CD4-positive, alpha-beta T cell treated with Interleukin-15 for 1 hour (primary cell): ENCODE measurements at places on chromosomes 12 and 14.

GRCh38 chr14:33836203-33836899 is 114.5 kb downstream of the EGLN3 start:
- DNase-seq = no peak

- peak; percentile 64 for DNase-seq
Measured at GRCh38 chr14:71399057-71399487, 491.8 kb downstream of the PCNX1 start.

DNA sequence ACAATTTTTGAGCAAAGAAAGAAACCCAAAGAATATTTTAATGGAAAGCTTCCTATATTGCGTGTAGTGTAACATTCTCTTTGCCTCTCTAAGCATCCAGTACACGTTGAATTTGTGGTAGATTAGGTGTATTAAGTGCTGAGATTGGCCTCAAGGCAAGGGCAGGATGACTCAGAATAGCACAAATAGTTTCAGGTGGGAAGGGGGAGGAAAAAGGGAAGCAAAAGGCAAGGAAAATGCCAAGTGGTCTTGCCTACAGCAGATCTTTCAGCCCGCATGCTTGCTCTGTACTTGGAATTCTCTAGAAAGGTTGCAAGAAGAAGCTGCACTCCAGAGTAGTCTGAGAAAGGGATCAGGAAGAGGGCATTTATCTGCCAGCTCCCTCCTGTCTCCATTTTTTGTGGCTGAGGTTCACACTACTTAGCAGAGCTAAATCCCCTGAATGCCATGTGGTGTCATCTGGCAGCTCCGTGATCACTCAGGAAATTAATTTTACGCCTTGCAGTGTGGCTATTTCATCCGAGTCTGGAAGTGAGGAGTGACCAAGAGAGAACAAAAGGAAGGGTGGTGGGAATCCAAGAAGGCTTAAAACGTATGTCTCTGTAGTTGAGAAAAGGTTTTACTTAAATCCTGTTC is 28.5 kb downstream of the CDKN1B start:
- DNase-seq = no peak

DNA sequence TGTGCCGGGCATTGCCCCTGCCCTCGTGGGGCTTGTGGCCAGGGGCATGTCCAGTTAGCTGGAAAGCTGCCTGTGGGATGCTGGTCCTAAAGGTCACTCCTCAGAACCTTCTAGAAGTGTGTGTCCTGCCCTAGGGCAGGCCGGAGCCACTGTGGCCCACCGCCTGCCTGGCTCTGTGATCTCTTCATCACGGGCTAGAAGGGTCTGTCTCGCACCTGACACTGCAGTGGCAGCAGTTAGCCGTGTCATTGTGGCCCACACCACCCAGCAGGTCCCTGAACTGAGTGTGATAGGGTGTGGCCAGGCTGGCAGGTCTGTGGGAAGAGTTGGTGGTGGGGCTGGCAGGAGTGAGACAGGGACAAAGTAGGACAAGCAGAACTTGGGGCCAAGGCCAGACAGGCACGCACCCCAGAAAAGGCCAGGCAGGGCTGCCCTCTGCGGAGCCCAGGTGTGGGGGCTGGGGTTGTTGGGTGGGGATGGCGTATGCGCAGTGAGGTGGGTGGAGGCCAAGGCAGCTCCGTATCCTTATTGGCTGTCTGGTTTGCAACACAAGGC is 41.2 kb downstream of the ADGRD1 start:
- no peak for DNase-seq

DNA sequence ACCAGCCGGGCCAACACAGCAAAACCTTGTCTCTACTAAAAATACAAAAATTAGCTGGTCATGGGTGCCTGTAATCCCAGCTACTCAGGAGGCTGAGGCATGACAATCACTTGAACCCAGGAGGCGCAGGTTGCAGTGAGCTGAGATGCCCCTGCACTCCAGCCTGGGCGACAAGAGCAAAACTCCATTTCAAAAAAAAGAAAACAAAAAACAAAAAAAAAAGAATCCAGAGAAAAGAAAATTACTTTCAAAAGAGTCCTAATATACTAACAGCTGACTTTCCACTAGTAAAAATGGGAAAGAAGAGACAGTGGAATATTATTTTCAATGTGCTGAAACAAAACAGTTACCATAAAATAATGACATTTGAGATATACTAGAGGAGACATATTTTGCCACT is 8.3 kb upstream of the INSM2 start:
- DNase-seq = no peak

DNA sequence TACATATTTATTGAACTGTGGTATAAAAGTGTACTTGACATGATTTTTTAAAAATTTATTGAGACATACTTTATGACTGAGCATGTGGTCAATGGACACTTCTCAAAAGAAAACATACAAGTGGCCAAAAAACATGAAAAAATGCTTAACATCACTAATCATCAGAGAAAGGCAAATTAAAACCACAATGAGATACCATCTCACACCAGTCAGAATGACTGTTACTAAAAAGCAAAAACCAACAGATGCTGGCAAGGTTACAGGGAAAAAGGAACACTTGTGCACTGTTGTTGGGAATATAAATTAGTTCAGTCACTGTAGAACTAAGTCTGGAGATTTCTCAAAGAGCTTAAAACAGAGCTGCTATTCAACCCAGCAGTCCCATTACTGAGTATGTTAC is 1177.6 kb downstream of the GALC start:
- no peak for DNase-seq

DNA sequence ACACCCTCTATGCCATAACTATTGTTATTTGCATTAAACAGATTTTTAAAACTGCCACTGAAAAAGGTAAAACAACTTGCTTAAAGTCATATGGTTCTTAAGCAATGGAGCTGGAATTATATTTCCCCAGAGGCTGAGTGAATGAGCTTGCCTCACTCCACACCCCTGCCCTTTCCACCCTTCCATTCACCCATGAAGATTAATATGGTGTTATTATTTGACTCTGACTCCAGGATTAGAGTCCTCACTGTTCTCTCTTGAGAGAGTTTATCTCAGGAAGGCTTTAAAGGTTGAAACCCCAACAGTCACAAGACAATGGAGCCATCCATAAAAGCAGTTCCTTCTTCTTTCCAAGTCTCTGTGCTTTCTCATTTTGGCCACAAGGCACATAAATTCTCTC is 84.9 kb downstream of the RTN1 start:
- DNase-seq = no peak

DNA sequence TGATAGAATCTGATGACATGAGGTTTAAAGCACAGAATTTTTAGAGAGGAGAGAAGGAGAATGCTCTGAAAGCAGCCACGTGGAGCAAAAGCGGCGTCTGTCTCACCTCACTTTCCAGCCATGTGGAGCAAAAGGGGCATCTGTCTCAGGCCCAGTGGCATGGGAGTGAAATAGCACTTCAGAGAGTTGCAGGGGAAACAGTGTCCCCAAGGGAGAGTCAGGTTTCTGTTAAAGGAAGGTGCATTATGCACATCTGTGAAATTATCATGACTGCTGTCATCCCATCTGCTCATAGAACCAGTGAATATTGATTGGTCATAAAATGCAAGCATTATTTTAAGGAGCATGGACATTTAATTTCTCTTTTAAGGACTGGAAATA is 124.0 kb downstream of the BICD1 start:
- no peak for DNase-seq

- no peak for DNase-seq
Measured at GRCh38 chr12:47766502-47767215, 6.4 kb upstream of the SLC48A1 start.

DNA sequence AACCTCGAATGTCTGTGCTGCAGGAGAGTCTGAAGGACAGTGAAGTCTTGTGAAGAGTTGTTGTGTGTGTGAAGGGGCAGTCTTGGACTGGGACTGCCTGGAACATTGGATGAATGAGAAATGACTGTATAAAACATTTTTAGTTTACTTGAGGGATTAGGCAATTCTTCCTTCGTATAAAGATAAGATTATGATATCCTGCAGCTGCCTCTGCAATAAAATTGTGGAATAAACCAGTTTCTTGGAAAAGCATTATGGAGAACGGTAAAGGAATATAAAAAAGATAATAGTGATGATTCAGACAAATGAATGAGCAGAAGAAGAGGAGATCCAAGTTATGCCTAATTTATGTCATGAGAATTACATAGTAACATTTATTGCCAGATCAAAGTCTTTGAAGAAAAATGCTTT is 30.9 kb upstream of the LUM start:
- DNase-seq = no peak

DNA sequence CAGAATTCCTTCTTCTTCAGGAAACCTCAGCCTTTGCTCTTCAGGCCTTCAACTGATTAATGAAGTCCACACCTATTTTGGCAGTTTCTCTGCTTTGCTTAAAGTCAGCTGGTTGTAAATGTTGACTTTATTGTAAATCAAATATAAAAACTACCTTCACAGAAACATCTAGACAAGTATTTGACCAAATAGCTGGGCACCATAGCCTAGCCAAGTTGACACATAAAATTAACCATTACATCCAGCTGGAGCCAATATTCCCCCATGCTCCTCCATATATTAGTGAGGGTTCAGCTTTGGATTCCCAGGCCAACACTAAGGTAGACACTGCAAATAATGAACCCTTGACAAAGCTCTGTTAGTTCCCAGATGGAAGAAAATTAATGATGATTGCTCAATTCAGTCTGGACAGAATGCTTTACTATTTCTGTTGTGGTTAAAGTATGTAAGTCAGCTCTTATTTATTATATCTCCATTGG is 125.5 kb downstream of the ZFP36L1 start:
- no peak for DNase-seq

GRCh38 chr14:98375566-98375965 is 896.4 kb downstream of the BCL11B start:
- DNase-seq = no peak
